T-helper 2 cell treated with Interferon-gamma antibody and Interleukin-4, amounts not matched to agents 100 ng/mL and 5 ng/mL, for 36 hours (primary cell): ENCODE measurements at places on chromosomes 1 and 21. TPM values are rescaled to one million over a fixed set of nuclear protein-coding genes. Genes with fewer than 3 reads are reported as not detected.

ADAM30 gene
- total RNA-seq, result not detected in 2 replicates

C1orf94 gene
- not detected in 2 replicates for total RNA-seq

ZMYM4 gene
- total RNA-seq, result 27.4 and 30.1 TPM in 2 replicates

GNAT2 gene
- total RNA-seq, result not detected in 2 replicates

TMED5 gene
- total RNA-seq, result 57.0 and 57.4 TPM in 2 replicates

ATP1A4 gene
- not detected in 2 replicates for total RNA-seq

DAP3 gene
- total RNA-seq, result 146 and 148 TPM in 2 replicates

LIN9 gene
- 11.1 and 12.2 TPM in 2 replicates for total RNA-seq

SLC37A1 gene
- total RNA-seq, result 10.1 and 10.8 TPM in 2 replicates

TGFB2 gene
- total RNA-seq, result not detected in 2 replicates

OR2T35 gene
- not detected in 2 replicates for total RNA-seq

PGLYRP4 gene
- total RNA-seq, result not detected in 2 replicates

RPS8 gene
- 2,139 and 2,183 TPM in 2 replicates for total RNA-seq

CFAP107 gene
- not detected in 2 replicates for total RNA-seq

ASTN1 gene
- total RNA-seq, result not detected in 2 replicates

MINDY1 gene
- 20.9 and 21.4 TPM in 2 replicates for total RNA-seq

PLA2G2C gene
- 0.57 TPM in 1 of 2 replicates, not detected in the other for total RNA-seq

SYT6 gene
- not detected in 2 replicates for total RNA-seq

BMP8A gene
- not detected in 2 replicates for total RNA-seq

SYTL1 gene
- 83.6 and 90.1 TPM in 2 replicates for total RNA-seq

MMP23B gene
- total RNA-seq, result 0.82 and 2.5 TPM in 2 replicates

SPAG17 gene
- not detected in 2 replicates for total RNA-seq

KRTAP12-2 gene
- total RNA-seq, result not detected in 2 replicates

S100A1 gene
- total RNA-seq, result not detected in 2 replicates

YTHDF2 gene
- total RNA-seq, result 76.9 and 86.7 TPM in 2 replicates

TNN gene
- not detected in 2 replicates for total RNA-seq

IL22RA1 gene
- total RNA-seq, result not detected in 2 replicates

SPRR5 gene
- not detected in 2 replicates for total RNA-seq

GSTM1 gene
- 91.4 and 97.0 TPM in 2 replicates for total RNA-seq

DCAF6 gene
- total RNA-seq, result 21.0 and 25.1 TPM in 2 replicates

PKP1 gene
- not detected in 2 replicates for total RNA-seq

A3GALT2 gene
- not detected in 2 replicates for total RNA-seq

NUP210L gene
- 0.05 and 0.09 TPM in 2 replicates for total RNA-seq

SAMD11 gene
- total RNA-seq, result not detected in 2 replicates

ADAMTS5 gene
- total RNA-seq, result not detected in 2 replicates

PEAR1 gene
- total RNA-seq, result 0.09 TPM in 2 replicates

NTMT2 gene
- total RNA-seq, result not detected in 2 replicates

DPT gene
- not detected in 2 replicates for total RNA-seq

PLD5 gene
- not detected in 2 replicates for total RNA-seq

HES4 gene
- total RNA-seq, result 0.18 TPM in 1 of 2 replicates, not detected in the other

SERPINC1 gene
- 0.18 and 0.43 TPM in 2 replicates for total RNA-seq

NECTIN4 gene
- total RNA-seq, result 0.05 and 0.18 TPM in 2 replicates

TMEM53 gene
- 3.4 and 4.0 TPM in 2 replicates for total RNA-seq

TRIM46 gene
- total RNA-seq, result 15.2 and 17.3 TPM in 2 replicates

UBE2U gene
- not detected in 2 replicates for total RNA-seq

LRRC40 gene
- 20.3 and 21.9 TPM in 2 replicates for total RNA-seq

B3GALT5 gene
- total RNA-seq, result not detected in 2 replicates

SDHB gene
- 75.4 and 81.0 TPM in 2 replicates for total RNA-seq

CAMK2N1 gene
- total RNA-seq, result 0.50 and 0.91 TPM in 2 replicates

BTBD8 gene
- 1.5 and 1.6 TPM in 2 replicates for total RNA-seq
